SW480 (cell line): ENCODE measurements at places on chromosomes 1 and 21.
A peak's percentile ranks its signal among the peaks of the same experiment; 100 is the strongest.

- no peak for DNase-seq
Measured at GRCh38 chr1:234915924-234916675, 212.5 kb downstream of the TOMM20 start.

DNA sequence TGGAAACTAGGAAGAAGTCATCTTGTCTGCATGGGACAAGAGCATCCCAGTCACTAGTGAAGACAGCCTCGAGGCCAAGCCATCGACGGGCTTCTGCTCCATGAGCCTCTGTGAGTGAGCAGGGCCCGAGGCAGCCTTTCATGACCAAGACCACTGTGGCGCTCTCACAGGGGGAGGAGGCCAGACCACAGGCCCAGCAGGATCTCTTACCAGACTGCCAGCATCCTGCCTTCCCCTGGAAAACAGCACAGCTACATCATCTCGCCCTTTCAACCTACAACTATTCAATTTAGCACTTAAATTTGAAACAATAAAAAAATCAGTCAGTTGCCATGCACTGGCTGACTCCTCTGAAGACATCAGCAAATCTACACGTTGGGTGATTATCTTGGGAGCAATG is 85.4 kb downstream of the HSF2BP start:
- no peak for DNase-seq

GRCh38 chr1:119430486-119430885 is 15.5 kb downstream of the HSD3B2 start:
- DNase-seq, result no peak

DNA sequence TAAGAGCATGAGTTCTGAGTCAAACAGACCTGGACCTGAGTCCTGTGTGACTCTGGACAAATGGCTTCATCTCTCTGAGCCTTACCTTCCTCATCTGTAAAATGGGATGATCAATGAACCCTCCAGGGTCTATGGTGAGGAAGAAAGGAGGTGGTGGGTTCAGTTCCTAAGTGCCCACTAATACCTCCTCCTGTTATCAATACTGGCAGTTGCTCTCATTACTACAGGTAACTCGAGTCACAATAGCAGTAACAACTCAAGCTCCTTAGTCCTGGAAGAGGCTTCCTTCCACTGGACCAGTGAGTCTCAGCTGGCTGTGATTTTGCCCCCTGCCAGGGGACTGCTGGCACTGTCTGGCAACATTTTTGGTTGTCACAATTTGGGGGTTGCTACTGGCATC is 2.6 kb downstream of the PADI2 start:
- no peak for DNase-seq

DNA sequence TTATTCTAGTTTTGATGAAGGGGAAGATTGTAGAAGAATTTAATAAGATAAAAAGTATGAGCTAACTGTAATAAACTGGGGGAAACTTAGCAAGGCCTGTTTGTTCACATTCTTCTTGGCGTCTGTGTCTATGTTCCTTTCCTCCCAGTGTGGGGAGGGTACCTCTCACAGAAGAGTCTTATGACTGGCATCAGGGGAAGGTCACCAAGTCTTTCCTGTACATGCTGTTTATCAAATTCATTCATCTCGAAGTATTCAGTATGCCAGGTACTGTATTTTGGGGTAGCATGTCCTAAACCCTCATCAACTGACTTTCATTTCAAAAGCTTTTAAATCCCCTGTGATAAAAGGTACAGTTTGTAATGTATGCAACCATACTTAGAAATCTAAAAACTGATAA is 78.4 kb downstream of the HS2ST1 start:
- DNase-seq, result no peak

DNA sequence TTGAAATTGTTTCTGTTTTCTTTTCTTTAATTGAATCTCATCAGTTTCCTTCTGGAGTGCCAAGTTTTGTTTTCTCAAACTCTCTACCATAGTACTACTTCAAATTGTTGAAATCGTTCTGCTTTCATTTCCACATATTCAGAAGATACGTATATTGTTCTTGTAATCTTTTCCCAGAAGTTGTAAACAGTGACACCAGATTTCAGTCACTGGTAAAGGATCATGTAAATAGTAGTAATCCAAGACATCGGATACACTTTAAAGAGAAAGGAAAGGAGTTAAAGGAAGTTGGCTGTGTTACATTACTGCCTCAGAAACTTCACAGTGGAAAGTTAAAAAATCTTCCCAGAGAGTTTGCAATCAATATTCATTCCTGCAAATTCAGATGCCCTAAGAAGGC is 67.5 kb downstream of the RGL1 start:
- no peak for DNase-seq

- DNase-seq, result no peak
Measured at GRCh38 chr1:117038236-117038635, 21.9 kb upstream of the TTF2 start.

GRCh38 chr1:20974069-20974468 is 187.0 kb upstream of the HP1BP3 start:
- no peak for DNase-seq

DNA sequence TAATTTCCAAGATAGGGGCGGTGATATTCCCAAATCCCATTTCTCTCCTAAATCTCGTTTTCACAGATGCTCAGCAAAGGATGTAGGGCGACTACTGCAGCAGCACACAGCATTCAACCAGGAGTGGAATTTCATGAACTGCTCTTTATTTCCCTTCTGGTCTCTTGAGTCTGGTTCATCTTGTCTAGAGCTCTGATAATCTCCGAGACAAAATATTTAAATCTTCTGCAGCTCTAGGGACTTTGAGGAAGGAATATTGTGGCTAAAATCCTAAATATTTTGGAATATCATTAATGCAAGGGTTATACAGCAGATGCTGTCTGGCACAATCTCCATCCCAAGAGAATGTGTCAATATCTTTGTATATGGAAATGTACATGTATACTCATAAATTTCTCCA is 45.4 kb downstream of the KIF26B start:
- DNase-seq, result no peak

DNA sequence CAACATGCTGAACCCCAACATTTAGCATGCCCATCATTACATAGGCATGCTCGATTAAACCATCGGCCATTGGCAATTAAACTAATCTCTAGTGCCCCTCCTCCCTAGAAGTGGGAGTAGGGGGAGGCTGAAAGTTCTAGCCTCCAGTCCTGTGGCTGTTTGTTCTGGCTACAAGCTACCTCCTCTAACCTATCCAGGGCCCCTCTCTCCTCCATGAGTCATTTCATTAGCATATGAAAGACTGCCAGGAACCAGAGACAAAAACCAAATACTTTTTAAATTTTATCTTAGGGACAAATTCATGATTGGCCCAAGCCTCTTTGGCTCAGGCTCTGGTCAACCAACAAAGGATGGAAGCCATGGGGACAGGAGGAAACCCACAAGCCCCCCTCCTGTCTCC is 231.1 kb downstream of the CACNA1E start:
- DNase-seq, result no peak

DNA sequence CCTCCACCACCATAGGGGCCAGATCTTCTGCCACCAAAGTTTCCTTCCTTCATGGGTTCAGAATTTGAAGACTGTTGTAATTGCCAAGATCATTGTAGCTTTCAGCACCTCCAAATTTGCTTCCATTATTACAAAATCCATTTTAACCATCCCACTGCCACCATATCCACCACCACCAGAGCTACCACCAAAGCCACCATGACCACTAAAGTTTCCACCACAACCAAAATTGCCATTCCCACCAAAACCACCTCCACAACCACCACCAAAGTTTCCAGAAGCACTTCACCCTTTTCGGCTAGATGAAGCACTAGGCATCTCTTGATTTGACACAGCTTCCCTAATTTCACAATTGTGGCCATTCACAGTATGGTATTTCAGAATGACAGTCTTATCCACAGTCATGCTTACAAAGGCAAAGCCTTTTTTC is 45.2 kb downstream of the SLC30A7 start:
- no peak for DNase-seq

- DNase-seq, result peak; percentile 48
Measured at GRCh38 chr1:16175610-16176553, 20.0 kb upstream of the EPHA2 start.

DNA sequence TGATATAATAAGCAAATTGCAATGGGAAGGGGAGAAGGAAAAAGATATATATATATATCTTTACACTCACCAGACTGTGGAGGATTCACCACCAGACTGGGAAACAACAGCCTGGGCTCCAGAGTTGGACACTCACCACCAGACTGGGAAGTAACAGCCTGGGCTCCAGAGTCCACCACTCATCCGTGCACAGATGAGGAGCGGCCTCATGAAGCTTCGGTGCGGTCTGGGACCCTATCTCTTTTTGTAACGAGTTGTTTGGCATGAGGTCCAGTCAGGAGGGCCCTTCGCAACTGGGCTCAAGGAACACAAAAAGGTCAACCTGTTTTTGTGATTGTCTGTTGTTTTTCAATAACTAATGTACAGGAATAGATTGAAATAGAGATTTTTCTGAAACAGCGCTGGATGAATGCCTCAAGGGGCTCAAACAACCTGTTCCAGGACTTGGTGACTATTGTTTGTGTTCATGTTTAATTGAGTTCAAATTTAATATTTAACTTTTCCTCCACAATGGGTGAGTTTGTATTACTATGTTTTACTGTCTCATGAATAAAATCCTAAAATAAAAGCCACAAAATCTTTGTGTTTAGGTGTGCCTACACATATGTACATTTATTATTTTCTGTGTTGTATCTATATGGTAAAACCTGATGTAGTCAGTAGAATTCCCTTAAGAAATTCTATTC is 40.1 kb downstream of the S100A10 start:
- no peak for DNase-seq
